Pons (tissue), 1 donor: ENCODE measurements at places on chromosomes 13 and 19.
A peak's percentile ranks its signal among the peaks of the same experiment; 100 is the strongest.

GRCh38 chr13:95248953-95249352 is 52.3 kb downstream of the ABCC4 start:
- DNase-seq, result no peak

- no peak for DNase-seq
Measured at GRCh38 chr13:29067306-29067945, 247.3 kb downstream of the MTUS2 start.

GRCh38 chr19:47190167-47190727 is 40.8 kb downstream of the BBC3 start:
- DNase-seq, result peak; percentile 43

- no peak for DNase-seq
Measured at GRCh38 chr13:27644302-27644701, 22.6 kb downstream of the POLR1D start.

GRCh38 chr13:112725346-112726015 is 35.6 kb downstream of the ATP11A start:
- no peak for DNase-seq

DNA sequence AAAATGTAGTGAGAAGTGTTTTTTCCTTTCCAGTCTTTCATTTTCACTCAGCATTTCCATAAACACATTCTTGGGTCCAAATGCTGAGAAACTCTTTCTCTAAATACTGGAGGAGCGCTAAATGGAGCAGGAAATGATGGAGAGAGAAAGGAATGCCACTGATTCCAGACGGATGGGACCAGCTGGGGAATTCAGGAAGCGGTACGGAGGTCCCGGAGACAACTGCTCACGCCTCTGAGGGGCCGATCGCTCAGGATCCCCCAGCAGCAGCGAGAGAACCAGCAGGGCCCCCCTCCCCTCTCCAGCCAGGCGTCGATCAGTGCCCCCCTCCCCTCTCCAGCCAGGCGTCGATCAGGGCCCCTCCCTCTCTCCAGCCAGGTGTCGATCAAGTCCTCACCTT is 13.2 kb downstream of the RASA3 start:
- DNase-seq, result no peak

GRCh38 chr13:44110091-44110621 is 230.5 kb downstream of the LACC1 start:
- no peak for DNase-seq

DNA sequence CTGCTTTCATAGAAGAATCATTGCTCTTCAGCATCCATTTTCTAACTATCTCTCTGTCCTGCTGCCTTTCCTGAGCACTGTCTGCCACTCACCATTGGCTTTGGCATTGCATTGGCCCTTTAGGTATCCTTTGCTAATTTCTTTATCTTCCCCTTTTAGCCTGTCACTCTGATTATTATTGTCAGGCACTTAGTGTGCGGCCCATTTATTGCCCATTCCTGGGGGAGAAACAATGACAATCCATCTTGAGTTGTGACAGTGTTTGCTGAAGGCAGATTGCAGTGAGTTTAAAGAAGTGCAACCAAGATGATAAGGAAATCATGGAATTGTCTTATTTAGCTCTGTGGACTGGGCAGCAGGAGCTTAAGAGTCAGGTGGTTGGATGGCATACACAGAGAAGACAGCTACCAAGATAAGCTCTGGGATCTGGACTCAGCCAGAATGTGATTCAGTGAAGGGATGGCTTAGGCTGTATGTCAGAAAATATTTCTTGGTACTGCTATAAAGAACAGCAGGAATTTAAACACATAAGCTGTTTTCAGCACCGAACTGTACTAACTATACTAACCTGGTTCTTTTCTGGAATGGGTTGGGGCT is 25.3 kb downstream of the B3GLCT start:
- DNase-seq, result no peak

DNA sequence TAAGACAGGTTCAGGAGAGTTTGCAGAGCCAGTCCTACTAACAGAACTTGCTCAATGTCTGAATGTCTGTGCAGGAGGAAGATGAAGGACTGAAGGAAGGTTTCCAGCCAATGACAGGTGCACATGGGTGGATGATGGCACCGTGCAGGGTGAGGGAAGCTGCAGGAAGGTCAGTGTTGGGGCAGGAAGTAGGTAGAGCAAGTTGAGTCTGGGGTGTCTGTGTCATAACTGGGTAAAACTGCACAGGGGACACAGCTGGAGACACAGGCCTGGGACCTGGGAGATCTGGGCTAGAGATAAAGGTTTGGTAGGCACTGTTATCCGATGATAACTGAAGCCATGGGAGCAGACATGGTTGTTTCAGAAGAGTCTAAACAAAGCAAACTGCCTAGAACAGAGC is 116.9 kb downstream of the USP12 start:
- DNase-seq, result no peak

- DNase-seq, result no peak
Measured at GRCh38 chr13:78201411-78201810, 282.8 kb upstream of the EDNRB start.

GRCh38 chr19:10230173-10230860 is 814 bp downstream of the S1PR2 start:
- no peak for DNase-seq

DNA sequence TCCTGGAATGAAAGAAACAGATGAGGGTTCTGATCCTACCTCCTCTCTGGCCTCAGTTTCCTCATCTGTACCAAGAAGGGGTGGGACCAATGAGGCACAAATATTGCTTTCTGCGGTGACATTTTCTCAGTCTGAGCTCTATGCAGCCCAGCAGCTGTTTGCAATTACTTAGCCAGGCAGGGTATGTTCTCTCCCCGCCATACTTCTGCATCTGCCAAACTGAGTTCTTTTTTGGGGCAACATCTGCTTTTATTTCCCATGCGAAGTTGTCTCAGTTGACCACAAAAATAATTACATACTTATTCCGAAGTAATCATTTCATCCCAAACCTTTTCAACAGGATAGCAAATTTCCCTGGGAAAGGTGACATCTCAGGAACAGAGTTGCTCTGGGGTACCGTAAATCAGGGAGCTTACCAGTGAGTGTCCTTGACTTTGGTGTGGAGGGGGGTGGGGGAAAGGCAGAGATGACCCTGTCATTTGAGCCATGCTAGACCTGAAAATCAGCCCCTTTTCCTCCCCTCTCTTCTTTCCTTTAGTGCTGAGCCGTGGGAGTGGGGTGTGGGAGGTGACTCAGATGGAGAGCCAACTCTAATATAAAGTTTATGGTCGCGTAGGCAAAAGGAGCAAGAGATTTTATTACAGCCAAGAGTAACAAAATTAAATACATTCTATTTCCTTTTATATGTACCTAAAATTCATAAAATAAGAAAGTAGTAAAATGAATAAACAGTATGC is 165.7 kb upstream of the KL start:
- DNase-seq, result no peak

DNA sequence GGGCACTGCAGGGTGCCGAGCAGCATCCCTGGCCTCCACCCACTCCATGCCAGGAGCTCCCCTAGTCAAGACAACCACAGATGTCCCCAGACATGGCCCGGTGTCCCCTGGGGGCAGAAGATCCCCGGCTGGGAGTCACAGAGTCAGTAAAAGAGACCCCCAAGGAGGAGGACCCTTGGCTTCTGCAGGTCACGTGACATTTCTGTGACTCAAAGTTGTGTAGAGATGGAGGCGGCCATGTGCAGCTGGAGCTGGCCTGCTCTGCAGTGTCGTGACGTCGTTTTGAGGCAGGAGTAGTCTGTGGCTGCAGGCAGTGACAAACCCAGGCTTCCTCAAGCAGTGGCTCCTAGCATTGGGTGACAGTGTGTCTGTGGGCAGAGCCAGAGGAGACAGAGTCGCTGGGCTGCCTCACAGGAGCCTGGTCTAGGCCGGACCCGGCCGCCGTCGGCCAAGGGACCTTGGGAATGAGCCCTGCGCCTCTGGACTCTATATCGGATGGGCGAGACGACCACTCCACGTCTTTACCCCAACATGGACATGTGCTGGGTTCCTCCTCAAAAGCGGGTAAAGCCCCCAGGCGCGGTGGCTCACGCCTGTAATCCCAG is 7.7 kb upstream of the DIRAS1 start:
- no peak for DNase-seq

- DNase-seq, result peak; percentile 82
Measured at GRCh38 chr13:108915634-108916512, 286.5 kb downstream of the MYO16 start.

DNA sequence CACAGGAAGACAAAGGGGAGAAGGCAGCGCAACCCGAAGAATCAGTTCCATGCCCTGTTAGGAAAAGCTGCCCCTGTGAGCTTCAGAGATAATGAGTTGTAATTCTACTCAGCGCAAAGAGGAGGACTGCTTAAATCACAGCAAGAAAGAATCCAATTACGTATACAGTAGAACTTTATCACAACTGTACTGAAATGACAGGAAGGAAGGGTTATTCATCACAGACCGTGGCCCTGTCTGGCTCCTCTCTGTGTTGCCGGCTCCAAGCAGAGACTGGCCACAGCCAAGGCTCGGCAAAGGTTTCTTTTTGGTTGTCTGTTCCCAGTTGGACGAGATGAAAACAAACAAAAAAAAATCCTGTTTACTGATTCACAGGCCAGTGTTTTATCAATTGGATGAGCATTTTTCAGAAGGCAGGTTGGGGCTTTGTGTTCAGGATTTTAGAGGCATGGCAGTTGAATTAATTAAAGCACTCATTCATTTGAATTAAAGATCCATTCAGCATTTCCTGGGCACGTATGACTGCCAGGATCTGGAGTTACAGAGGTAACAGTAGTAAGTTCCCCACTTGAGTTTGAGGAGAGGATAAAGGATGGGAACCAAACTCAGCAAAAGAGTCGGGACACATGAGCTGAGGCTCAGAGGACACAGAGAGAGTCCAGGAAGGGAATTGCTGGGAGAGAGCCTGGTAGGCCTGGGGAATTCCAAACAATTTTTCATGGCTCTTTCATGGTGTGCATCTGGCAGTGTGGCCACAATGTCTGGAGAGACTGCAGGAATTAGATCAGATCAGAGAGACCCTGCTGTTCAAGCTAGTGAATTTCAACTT is 341.0 kb downstream of the DNAJC15 start:
- peak; percentile 67 for DNase-seq

DNA sequence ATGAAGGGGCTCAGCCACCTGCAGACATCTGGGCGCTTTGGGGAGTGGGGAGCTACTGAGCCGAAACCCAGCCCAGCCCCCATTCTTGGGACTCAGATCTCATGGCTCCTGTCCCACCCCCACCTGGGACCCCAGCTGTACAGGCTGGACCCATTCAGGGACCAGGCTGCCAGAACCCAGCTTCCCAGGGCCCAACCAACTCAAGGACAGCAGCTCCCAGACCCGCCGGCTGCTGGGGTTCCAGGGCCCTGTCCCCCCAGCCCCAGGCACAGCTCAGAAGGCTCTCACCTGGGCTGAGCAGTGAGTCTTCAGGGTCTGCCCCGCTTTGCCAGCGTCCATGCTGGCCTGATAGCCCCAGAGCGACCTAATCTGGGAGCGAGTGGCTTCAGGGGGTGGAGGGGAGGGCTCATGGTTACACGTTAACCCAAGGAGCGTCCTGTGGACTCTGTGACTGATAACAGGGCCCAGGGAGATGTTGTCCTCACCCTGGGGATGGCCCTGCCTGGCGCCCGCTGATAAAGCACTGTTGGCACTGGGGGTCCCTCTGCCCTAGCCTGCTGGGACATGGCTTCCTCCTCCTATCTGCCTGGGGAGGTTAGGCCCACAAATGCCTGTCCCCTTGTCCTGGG is at the start of gene TMEM86B:
TSS of gene TMEM86B (minus strand) at position 361 of the 629 bp plus-strand sequence. CDS start at position 339, 22 bp downstream.
- no peak for DNase-seq

- DNase-seq, result no peak
Measured at GRCh38 chr19:362683-363082, 18.1 kb upstream of the MIER2 start.

DNA sequence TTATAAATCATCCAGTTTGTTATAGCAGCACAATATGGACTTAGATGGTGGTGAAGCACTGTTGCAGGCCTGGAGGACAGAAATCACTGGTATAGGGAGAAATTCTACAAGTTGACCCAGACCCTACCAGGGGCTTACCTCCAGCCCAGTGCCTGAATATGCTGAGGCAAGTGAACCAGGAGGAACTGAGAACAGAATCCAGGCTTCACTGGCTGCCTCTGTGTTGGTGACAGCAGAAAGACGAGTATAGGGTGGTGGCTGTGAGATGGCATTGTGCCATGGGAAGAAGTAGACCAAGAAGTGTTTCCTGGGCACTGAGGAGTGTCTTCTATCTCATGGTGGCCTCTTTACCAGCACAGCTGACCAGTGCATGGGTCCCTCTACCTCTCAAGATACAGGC is 15.9 kb upstream of the EID2 start:
- DNase-seq, result peak; percentile 37

DNA sequence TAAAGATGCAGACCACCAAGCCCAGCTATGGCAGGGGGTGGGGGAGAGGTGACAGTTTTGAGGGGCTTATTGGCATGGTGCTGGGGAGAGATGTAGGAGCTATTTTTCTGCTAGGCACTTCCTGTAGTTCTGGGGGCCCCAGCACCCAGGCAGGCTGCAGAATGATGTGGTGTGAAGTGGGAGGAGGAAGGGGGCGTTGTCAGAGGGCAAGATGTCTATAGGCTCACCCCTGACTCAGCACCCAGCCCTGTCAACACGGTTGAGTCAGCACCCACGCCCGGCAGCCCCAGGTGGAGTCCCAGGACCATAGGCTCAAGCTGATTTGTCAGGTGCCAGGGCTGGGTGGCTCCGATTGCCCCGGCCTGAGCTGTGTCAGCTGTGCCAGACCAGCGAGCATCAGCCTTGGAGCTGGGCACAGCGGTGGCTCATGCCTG is 5.8 kb downstream of the KLF2 start:
- no peak for DNase-seq

- DNase-seq, result no peak
Measured at GRCh38 chr19:13127051-13127450, 9.0 kb downstream of the NACC1 start.

- DNase-seq, result no peak
Measured at GRCh38 chr13:25846222-25846984, 205.4 kb downstream of the SHISA2 start.

GRCh38 chr13:98410612-98411011 is 166.3 kb downstream of the STK24 start:
- no peak for DNase-seq

- DNase-seq, result peak; percentile 20
Measured at GRCh38 chr13:35499196-35499662, 22.7 kb upstream of the MAB21L1 start.

DNA sequence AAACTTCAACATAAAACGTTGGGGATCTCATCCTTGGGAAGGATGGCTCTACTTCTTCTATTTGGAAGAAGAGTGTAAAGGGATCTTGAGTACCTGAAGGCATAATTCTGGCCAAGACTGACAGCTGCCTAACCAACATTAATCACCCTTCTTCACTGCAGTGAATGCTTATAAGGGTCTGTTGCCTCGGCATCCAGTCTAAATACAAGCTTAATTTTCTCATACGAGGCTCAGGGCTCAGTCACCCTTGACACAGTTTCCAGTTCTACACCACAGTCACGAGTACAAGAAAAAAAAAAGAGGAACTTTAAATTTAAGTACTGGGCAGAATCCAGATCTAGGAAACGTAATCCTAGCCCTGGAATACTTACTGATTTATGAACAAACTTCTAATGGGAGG is 9.0 kb downstream of the FPR3 start:
- DNase-seq, result peak; percentile 52
